ENCODE measurements at places on chromosomes 4 and X.

- DNase-seq: no peak
Observed at GRCh38 chr4:7582313-7583097, 147.8 kb upstream of the PSAPL1 start.

- DNase-seq: no peak
Observed at GRCh38 chr4:100367451-100367850, 150.4 kb downstream of the EMCN start.

GRCh38 chrX:120536061-120536460 lies 24.7 kb downstream of the CUL4B start:
- DNase-seq: no peak

DNA sequence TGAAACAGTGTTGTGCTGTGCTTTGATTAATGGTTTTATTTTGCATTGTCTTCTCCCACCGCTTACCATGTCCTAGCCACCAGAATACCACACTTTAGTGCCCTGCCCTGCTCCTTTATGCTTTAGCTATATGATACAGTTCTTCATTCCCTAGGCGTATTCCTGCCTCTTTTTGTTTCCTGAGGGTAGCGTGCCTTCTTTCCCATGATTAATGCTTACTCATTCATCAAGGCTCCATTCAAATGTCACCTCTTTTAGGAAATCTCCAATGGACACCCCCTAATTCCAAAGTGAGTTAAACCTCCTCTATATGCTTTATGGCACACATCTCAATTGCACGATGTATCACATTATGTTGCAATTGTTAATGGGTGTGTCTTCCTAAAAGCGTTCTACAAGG lies 46.3 kb downstream of the SPANXD start:
- peak; percentile 32 for DNase-seq

GRCh38 chrX:52261125-52261462 lies 76.4 kb downstream of the MAGED4 start:
- no peak for DNase-seq

GRCh38 chr4:87087420-87087819 lies 133.0 kb downstream of the KLHL8 start:
- DNase-seq: peak; percentile 41

GRCh38 chr4:67701517-67701850 lies 529 bp upstream of the UBA6 start:
- DNase-seq: no peak

DNA sequence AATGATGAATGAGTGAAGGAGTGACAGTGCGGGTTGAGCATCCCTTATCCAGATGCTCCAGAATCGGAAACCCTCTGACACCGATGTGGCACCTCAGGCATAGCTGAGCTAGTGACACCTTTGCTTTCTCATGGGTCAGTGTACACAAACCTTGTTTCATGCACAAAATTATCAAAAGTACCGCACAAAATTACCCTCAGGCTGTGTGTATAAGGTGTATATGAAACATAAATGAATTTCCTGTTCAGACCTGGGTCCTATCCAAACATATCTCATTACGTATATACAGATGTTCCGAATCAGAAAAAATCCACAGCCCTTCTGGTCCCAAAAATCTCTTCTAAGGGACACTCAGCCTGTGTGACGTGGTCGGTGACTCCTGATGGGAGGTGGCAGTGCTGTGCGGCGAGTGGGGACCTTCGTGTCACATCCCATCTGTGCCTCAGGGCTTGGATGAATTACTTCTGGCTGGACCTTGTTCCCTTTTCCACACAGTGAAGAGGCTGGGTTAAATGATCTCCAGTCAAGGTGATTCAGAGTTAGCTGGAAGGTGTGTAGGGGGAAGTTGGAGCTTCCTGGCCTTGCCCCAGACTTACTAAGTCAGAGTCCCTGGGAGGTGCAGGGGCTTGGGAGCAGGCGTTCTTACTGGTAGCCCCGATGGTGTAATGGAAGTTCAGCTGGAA lies 18.8 kb downstream of the RGS12 start:
- DNase-seq: no peak

DNA sequence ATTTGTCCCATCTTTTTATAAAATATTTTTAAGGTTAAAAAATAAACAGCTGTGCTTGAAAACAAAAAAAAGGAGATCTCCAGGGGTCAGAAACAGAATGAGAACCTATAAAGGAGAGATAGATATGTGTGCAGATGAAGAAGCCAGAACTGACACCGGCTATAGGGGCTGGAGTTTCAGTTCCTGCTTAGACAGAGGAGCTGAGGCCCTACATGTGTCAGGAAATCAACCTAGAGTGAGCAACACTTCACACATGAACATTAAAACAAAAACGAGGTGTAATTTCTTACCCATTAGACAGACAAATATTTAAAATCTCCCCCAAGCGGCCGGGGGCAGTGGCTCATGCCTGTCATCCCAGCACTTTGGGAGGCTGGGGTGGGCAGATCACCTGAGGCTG lies 17.8 kb upstream of the HUWE1 start:
- no peak for DNase-seq

- no peak for DNase-seq
Observed at GRCh38 chr4:73539386-73539785, 57.8 kb downstream of the AFM start.

DNA sequence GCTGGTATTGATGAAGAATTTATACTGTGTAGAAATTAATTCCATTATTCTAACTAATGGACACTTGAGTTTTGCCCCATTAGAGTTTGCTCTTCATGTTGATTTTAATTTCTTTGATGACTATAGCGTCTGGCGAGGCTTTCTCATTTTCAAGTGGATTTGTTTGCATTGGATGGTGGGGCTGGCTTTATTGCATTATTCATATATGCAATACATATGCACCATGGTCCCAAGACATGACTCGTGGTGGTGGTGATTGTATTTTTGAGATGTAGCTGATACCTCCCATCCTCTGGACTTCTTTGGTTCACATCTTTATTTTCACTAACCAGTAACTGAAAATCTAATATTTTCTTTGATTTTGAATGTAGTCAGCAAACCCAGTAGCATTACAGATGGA lies 39.8 kb downstream of the PTTG2 start:
- DNase-seq: no peak

DNA sequence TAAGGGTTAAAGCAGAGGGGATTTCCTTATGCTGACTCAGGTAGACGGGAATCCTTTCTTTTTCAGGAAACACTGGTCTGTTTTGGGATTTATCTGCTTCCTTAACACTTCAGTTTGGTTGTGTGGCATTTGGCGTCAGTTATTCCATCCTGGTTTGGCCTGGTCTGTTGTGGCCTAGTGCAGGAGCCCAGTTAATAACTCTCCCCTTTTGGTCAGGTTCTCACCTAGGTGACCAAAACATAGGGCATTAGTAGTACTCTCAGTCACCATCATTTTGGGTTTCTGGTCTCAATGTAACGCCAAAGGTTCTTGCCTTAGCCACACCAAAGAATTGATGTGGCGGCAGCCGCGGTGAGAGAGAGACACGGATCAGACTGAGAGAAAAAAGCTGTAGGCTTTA lies 39.7 kb upstream of the IL9R start:
- no peak for DNase-seq

- DNase-seq: peak; percentile 59
Observed at GRCh38 chr4:122012735-122013134, 60.9 kb upstream of the TRPC3 start.

DNA sequence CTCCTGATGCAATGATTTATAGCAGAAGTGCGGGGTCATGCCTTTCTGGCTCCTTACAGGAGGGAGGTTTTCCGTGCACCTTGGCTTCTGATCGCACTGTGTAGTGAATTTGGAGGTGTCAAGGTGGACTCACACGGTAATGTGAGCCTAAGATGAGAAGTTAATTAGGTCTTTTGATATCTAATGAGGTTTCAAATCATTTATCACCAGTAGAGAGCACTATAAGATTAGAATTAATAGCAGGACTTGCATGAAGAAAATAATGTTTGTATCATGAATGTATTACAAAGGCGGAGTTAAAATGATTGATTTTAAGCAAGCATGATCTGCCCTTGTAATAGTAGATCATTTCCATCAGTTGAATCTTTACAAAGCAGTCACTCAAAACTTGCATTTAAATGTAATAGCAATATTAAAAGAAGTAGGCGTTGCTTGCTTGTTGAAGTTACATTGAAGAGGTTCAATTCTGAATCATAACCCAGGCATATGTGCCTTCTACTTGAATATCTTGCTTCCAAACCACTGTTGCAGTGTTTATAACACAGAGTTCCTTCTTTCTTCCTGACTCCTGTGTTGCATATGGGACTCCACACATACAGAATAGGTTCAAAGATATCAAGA lies 152.1 kb downstream of the FMR1NB start:
- DNase-seq: peak; percentile 5

DNA sequence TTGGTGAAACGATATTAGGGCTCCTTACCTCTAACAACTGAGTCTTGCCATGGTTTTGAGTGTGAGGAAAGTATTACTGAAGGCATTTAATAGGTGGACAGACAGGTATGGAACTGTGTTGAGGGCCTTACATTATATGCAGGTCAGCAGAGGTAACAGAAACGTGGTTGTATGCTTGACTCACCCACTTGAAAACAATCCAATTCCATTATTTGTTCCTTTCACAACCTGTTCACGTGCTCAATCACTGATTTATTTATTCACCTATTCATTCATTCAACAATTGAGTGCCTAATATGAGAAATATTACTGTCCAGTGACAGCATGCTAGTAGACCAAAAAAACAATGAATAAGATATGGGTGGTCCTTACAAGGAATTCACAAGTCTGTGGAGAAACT lies 33.3 kb upstream of the PPARGC1A start:
- no peak for DNase-seq

DNA sequence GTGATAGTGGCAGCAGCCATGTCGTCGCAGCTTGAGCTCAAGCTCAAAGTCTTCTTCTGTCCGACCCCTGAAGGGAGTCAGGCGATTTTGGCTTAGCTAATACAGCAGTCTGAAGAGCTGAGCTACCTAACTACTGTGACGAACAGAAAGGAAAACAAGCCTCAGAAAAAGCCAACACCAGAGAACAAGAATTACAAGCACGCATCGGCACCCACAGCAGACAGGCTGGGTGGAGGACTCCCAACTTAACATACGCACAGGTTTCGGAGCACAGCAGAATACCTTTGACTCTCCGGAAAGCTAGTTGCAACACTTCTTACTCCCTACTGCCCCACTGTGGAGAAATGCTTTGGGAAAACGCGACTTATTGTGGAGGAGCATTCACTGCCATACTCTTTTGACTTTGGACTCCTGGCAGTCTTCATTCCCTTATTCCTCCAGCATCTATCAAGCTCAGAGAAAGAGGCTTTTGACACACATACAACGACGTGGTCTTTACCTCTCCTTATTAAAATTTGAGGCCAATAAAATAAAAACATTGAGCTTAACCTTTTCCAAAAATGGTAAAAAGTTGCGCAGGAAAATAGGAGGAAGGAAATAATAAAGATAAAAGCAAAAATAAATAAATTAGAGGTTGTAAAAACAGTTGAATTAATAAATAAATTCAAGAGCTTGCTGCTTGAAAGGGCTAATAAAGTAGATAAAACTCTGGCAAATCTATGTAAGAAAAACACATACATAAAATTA lies 41.3 kb upstream of the GPC3 start:
- DNase-seq: peak; percentile 17

- DNase-seq: no peak
Observed at GRCh38 chr4:109836985-109837384, 9.2 kb downstream of the RRH start.

- no peak for DNase-seq
Observed at GRCh38 chr4:13159041-13159620, 325.0 kb downstream of the RAB28 start.

DNA sequence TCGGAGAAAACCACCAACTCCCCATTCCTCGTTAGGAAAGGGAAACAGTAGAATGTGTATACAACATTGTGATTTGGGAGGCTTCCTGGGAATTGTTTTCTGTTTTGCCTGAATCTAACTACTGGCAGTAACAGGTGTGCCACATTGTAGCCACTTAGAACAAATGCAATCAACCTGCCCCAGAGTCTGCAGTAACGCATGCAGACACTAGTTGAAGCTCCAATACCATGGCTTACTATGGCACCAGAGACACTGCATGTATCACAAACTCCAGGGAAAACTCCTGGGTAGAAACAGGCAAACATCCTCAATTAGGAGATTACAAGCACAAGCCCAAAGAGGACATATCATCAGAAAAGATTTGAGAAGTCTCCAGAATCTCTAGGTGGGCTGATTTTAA lies 154.2 kb upstream of the NEIL3 start:
- no peak for DNase-seq

- DNase-seq: no peak
Observed at GRCh38 chr4:111187108-111187507, 564.2 kb upstream of the PITX2 start.

GRCh38 chr4:37469286-37469685 lies 216.9 kb downstream of the RELL1 start:
- DNase-seq: no peak

DNA sequence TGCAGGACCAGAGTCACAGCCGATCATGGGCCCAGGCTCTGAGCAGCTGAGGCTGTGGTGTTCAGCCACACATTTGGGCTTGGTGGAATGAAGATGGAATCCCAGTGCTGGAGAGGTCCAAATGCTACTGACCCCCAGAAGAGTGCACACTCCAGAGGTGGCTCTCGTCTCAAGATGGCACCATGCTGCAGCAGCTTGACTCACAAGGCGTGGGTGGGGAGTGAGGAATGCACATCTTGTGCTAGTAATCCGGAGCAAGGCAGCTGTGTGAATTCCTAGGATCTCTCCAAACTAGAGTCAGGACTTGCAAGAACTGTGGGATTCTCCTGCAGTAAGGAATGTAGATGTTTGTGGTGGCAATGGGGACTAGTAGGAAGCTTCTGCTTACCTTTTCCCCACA lies 28.7 kb downstream of the RAB28 start:
- no peak for DNase-seq

DNA sequence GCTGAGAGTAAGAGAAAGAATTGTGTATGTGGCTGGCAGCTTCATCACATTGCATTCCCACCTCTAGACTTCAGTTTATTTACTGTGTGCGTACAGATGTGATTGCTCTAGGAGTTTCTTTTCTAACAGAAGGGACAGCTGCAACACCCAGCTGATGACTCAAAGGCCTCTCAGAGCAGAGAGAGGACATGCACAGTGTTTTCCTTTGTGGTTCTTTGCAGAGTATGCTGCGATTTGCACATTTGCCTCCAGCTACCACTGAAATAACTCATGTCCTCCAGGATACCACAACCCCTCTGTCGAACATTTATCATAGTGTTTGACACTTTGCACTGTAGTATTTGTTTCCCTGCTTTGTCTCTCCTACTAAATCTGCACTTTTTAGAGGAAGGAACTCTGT lies 294.1 kb downstream of the STIM2 start:
- peak; percentile 5 for DNase-seq

- DNase-seq: peak; percentile 35
Observed at GRCh38 chr4:5635826-5636195, 72.5 kb downstream of the EVC2 start.

GRCh38 chr4:185144601-185145240 lies 1.7 kb downstream of the SLC25A4 start:
- no peak for DNase-seq

- DNase-seq: no peak
Observed at GRCh38 chr4:64876021-64876420, 466.8 kb upstream of the TECRL start.

GRCh38 chr4:87965501-87965975 lies 10.0 kb upstream of the SPP1 start:
- no peak for DNase-seq

DNA sequence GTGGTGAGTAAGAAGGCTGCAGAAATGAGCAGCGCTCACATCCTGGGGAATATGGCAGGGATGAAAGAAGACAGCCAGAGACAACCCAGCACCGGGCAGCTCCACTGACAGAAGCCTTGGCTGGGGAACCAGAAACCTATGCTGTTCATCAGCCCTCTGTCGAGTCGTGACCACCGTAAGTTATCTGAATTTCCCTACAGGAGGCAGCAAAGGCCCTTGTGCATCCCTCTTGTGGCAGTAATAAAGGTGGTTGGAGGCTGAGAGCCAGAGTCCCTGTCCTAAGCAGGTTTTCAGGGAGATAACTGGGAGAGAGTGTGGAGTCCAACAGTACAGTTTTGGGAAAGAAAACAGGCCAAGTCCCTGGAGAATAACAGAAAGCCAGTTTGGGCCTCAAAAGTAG lies 194.0 kb upstream of the BOD1L1 start:
- DNase-seq: peak; percentile 19

Measured in cardiac fibroblast (primary cell).